ENCODE measurements at places on chromosomes 11 and 22.

DNA sequence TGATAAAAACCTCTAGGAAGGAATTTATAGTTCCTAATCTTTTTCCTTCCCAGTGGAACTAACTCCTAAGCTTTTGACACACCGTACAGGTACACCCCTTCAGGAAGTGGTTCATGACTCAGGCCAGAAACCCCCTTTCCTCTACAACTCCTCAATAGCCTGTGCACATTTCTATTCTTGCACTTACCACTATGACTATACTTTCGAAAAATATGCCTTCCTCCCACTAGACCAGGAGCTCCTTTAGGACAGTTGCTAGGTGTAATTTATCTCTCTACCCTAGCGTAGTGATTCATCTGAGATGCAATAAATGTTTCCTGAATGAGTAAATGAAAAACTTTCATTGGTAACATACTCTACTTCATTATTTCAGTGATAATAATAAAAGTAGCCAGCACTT lies 14.5 kb downstream of the MAP6 start:
- no peak for DNase-seq

- DNase-seq = no peak
Measured at GRCh38 chr11:124276081-124276480, 19.9 kb downstream of the OR8G5 start.

DNA sequence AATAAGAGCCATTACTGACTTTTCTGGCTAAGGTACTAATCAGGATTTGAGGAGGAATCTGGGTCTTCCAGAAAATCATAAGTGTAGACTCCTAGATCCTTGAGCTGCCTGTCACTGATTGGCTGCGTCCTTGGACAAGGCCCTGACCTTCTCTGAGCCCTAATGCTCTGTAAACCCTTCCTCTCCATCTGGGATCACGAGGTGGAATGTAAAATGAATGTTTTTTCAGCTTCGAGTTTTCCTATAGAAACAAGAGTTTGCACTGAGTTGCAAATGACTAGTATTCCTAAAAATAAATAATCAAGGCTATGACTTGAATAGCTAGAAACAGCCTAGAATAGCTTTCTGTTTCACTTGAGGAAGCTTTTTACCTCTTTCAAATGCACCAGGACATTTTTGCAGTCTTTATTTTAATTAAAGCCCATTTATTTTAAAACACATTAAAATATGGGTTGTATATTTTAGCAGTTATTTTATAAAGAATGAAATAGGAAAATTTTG lies 1.1 kb upstream of the DIXDC1 start:
- DNase-seq = no peak

DNA sequence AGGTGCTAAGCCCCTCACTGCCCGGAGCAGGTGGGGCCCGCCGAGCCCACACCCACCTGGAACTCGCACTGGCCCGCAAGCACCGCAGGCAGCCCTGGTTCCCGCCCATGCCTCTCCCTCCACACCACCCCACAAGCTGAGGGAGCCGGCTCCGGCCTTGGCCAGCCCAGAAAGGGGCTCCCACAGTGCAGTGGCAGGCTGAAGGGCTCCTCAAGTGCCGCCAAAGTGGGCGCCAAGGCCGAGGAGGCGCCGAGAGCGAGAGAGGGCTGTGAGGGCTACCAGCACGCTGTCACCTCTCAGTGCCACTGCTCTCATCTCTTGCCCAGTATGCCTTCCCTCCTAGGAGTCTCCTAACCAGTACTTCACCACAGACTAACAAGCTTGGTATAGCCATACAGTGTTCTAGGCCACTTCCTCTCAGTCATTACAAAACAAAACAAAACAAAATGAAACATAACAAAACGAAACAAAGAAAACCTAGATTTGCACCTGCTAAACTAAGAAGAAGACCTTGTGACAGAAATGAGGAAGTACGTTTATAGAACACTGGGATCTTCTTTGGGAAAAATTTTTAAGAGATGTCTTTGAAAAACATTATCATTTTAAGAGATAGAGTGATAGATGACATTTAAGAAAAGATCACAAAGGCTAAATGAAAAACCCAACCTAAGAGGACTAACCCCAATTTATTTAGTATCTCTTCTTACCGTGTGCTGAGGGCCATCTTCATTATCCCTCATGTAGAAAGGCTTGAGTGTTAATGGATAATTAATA lies 47.7 kb upstream of the GAB2 start:
- no peak for DNase-seq

GRCh38 chr11:45384711-45385241 lies 98.6 kb upstream of the SYT13 start:
- DNase-seq = no peak

- peak; percentile 76 for DNase-seq
Measured at GRCh38 chr11:96045622-96046456, 121.9 kb upstream of the MTMR2 start.

GRCh38 chr11:46286789-46287188 lies 9.3 kb downstream of the CREB3L1 start:
- no peak for DNase-seq

GRCh38 chr22:39839204-39839603 lies 54.4 kb downstream of the ENTHD1 start:
- DNase-seq = no peak

- no peak for DNase-seq
Measured at GRCh38 chr22:30159561-30160353, 79.5 kb downstream of the HORMAD2 start.

DNA sequence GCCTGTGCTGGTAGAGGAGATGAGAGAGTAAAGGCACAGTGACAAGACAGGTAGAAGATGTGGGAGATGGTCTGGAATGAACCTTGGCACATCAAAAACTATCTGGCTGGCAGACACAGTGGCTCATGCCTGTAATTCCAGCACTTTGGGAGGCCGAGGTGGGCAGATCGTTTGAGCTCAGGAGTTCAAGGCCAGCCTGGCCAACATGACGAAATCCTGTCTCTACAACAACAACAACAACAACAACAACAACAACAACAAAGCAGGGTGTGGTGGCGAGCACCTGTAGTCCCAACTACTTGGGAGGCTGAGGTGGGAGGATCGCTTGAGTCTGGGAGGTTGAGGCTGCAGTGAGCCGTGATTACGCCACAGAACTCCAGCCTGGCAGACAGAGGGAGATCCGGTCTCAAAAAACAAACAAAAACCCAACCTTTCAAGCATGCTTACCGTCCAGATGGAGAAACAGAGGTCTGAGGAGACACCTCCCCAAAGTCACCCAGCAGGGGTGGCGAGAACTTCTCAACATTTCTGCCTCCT lies 11.8 kb downstream of the KCTD21 start:
- DNase-seq = no peak

DNA sequence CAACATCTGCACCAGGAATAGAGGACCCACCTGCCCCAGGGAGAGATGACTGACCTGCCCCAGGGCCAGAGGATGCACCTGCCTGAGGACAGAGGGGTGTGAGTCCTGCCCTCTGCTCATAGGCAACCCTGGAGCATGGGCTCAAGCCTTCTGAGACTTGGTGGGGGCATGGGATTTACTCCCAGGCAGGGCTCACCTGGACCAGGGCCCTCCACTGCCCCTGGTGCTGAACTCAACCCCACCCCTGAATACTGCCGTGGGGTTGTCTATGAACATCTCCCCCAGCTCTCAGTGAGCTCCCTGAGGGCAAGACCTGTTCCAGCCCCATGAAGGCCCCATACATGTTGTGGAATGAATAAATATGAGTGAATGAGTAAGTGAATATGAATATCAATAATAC lies 33.8 kb upstream of the MUC5AC start:
- no peak for DNase-seq

- no peak for DNase-seq
Measured at GRCh38 chr11:3101921-3102640, 44.9 kb upstream of the CARS1 start.

DNA sequence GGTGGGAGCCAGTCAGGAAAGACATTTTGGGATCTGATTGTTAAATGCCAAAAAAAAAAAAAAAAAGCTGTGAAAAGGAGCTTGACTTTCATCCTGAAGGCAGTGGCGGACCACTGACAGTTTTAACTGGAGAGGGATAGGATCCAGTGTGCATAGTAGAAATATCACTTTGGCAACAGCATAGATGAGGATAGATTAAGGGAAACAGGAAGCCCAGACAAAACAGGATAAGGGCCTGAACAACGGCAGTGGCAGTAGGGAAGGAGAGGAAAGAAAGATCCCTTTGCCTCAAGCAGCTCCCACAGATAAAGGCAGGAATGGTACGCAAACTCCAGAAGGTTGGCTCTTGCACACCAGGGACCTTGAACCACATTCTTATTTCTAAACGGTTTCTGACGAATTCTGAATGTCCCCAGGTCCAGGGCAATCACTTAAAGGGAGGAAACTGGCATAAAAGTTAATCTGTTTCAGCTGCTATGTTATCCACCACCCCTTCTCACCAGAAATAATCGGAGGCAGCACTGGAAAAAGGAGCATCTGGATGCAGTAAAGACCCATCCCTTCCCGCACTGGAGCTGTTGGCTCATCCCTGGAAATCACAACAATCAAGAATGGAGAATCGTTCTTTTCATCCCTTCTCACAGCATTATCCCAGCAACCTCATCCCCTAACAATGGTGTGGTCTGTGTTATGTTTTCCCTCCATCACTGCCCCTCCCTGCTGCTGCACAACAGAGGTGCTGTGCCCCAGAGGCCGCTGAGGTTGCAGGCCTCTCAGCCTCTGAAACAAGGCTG lies 99.1 kb downstream of the GAB2 start:
- DNase-seq = peak; percentile 29

DNA sequence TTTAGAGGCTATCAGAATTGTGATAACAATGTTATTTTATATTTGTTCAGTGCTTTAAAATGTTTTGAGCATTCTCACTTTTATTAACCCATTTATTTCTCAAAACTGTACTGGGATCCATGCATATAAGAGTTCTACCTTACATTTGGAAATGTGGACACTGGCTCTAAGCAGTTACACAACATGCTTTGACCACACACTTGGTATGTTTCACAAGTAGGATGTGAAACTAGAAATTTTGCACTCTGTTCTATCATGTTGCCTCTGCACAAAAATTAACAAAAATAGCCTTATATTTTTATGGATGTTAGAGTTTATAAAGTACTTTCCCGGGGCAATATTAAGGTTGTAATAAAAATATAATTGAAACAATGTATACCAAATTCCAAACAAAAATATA lies 126.9 kb upstream of the CHORDC1 start:
- DNase-seq = no peak

DNA sequence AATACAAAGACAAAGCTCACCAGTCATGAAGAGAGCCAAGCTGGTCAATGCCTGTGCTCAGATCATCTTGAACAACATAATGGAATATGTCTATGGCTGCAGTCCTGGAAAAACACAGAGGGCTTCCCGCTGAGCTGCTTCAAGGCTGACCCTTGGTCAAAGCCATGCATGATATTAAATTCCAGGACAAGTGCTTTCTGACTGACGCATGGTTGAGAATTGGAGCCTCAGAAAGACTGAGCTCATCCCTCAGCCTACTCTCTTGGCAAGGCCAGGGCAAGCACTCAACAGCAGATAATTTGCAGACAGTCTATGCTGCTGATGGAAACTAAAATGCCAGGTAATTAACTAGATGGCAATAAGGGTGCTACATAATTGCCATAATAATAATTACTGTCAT lies 89.2 kb downstream of the GALNT18 start:
- DNase-seq = no peak

- DNase-seq = no peak
Measured at GRCh38 chr11:78066471-78066870, 2.8 kb downstream of the THRSP start.

GRCh38 chr11:19345519-19345847 lies 104.7 kb upstream of the E2F8 start:
- DNase-seq = peak; percentile 1

GRCh38 chr11:64340671-64341335 lies 799 bp downstream of the CCDC88B start:
- no peak for DNase-seq

DNA sequence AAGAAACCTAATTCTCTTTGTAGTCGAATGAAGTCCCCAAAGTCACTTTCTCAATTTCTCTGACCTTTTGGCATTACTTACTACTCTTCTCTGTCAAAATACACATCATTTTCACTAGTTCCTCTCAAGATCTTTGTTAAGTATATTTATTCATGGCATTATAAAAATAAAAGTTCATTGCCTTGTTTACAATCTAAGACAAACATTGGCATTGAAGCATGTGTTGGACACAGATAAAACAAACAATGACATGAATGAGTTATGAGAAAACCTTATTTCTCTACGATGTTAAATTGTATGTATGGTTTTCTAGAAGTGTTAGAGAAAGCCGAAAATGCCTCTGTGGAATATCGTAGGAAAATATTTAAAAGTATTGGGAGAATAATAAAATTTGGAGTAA lies 8.6 kb upstream of the OR51G1 start:
- no peak for DNase-seq

DNA sequence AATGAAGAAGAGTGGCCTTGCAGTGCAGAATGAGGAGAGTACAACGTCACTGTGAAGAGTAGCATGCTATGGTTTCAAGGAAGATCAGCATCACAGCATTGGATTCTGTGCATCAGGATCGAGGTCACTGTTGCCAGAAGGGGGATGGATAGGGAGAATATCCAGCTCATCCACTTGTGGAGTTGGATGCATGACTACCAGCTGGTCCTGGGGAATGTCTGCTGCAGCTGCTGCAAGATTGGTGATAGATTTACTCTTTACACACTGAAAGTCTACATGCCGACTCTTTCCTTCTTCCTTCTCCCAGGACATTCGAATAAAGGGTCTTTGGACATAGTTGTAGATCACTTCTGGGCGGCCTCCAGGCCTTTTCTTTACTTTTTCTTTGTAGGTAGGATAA lies 74.3 kb downstream of the BTBD10 start:
- DNase-seq = no peak

- no peak for DNase-seq
Measured at GRCh38 chr11:1221848-1222311, 986 bp upstream of the MUC5B start.

GRCh38 chr11:83157594-83158356 lies 844 bp downstream of the PCF11 start:
- peak; percentile 45 for DNase-seq

- DNase-seq = no peak
Measured at GRCh38 chr11:111966678-111967077, 29.5 kb downstream of the DIXDC1 start.

GRCh38 chr11:32090545-32091370 lies at the start of gene RCN1:
Gene RCN1 (plus strand): TSS chr11:32091074. CDS start chr11:32091197, 123 bp downstream.
- peak; percentile 82 for DNase-seq

DNA sequence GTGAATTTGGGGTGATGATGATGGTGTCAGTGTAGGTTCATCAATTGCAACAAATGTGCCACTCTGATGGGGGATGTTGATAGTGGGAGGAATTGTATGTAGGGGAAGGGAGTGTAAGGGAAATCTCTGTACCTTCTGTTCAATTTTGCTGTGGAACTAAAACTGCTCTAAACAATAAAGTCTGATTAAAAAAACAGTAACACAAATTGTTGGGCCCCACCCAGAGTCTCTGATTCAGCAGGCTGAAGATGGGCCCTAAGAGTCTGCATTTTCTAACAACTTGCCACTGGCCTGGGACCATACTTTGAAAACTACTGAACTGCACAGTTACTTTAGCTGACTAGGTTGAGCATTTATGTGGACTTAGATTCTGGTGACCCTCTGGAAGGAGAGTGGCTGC lies 113.2 kb downstream of the ATG16L2 start:
- DNase-seq = no peak

DNA sequence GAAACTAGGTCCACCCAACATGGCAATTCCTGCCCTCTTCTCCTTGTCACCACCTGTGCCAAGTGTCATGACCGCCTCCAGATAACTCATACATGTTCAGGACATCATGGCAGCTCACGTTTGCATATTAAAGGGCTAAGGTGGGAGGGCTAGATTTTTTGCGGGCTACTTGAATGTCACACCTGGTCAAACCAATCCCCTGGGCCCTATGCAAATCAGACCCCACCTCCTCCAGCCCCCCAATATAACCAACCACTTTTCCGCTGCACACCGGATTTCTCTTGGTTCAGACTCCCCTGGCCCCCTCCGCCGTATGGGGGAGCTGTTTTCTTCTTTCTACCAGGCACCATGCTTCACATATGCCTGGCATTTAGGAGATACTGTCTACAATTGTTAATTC lies 12.6 kb downstream of the UPB1 start:
- no peak for DNase-seq
